ENCODE measurements at places on chromosomes 7 and 10.

DNA sequence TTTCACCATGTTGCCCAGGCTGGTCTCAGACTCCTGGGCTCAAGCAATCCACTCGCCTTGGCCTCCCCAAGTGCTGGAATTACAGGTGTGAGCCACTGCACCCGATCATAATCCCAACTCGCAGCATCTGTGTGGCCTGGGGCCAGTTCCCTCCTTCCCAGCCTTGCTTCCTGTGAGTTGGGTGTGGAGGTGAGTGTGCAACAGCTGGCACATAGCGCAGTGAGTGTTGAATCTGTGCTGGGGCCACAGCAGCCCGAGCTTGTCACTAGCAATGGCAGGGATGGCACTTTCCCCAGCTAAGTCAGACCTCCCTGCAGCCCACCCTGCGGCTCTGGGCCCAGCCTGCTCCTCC lies 12.2 kb downstream of the TMEM184A start:
- no peak for DNase-seq

GRCh38 chr10:104643303-104643663 lies 2.2 kb downstream of the SORCS3 start:
- no peak for DNase-seq

DNA sequence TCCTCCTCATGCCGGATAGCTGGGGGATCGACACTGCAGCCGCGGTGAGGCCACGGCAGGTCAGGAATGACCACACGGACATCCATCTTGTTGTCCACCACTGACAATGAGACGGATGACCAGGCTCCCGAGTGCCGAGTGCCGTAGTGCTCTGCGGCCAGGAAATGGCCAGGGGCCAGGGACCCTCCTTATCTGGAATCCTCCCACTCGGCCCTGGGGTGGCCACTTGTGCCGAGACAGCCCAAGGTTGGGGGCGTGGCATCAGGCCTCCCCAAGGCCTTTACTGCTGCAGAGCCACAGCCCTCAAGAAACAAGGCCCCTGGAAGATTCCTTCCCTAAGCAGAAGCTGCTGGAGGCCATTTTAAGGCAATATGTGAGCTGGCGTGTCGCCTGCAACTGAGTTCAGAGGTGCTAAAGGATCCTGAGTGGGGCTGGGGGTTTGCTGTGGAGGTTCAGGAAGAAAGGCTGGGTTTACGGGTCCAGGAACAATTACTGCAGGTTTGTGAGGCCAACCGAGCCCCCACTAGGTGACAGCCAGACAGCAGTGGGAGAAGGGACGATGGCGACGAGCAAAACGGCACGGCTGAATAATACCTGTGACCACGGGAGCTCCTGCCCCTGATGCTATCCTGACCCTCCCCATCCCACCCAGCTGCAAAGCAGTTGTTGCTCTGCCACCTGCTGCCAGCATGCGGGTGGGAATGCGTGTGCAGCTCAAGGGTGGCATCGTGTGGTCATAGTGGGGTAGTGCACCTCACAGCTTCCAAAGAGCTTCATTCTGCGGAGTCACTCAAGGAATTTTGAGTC lies 31.6 kb upstream of the LEP start:
- peak; percentile 51 for DNase-seq

- no peak for DNase-seq
Observed at GRCh38 chr7:97016381-97017191, 8.0 kb downstream of the DLX5 start.

DNA sequence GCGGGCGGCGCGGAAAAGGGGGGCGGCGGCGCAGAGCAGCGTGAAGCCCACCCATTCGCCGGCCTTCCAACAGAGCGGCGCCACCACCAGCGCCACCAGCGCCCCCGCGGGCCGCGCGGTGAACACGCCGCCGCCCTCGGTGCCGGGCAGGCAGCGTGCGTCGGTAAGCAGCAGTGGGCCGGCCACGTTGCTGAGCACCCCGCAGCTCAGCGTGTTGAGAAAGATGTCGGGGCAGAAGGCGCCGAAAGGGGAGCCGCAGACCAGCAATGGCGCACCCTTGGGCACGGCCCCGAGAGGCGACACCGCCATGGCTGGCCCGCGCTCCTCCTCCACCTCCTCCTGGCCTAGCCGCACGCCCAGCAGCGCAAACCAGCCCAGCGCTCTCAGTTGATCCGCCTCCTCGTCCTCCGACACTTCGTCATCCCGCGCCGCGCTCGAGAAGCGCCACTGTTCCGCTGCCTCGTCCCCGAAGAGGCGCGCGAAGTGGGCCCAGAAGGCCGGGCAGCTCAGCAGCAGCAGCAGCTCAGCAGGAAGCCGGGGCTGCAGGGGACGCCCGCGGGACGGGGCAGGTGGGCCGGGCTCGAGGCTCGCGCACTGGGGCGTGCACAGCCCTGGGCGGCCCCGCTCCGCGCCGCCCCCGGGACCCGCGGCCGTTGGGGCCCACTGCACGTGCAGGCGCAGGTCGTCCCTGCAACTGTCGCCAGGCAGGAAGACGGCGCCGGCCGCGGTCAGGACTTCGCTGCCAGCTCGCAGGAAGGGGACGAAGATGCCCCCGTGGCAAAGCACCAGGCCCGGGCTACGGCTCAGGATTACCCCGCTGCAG lies 623 bp downstream of the TYSND1 start:
- peak; percentile 75 for DNase-seq

DNA sequence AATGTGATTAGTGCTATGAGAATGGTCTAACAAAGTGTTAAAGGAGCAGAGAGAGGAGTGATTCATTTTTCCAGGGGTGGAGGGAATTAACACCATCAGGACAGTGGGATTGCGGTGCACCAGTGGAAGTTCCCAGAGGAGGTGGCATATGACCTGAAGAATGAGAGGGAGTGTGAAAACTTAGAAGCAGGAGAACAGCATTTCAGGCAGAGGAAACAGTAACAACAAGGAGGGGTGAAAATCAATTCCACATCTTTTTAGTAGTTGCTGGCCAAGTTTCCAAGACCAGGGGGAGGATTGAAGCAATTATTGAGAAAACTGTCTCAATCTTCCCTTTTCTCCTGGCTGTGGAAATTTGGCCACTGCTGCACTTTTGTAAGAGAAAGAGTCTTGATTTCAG lies 23.7 kb upstream of the CCDC172 start:
- no peak for DNase-seq

GRCh38 chr10:58840840-58841435 lies 328.3 kb downstream of the BICC1 start:
- DNase-seq: no peak

DNA sequence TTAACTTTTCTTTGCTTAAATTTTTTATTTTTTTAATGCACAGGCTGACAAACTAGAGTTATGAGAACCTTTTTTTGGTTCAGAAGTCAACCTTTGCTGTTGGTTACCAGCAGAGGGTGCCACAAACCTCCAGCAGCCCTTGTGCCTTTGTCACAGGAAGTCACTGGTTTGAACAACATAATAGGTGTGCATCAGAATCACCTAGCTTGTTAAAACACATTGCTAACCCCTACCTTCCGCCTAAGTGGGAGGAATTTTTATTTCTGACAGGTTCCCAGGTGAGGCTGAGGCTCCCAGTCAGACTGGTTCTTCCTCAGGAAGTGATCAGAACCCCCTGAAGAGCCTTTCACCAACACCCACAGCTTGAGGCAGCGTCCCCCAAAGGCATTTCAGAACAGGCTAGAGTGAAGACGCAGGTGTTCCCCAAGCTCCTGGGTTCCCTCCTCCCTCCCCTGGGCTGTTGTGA lies 22.6 kb upstream of the VDAC2 start:
- peak; percentile 58 for DNase-seq

DNA sequence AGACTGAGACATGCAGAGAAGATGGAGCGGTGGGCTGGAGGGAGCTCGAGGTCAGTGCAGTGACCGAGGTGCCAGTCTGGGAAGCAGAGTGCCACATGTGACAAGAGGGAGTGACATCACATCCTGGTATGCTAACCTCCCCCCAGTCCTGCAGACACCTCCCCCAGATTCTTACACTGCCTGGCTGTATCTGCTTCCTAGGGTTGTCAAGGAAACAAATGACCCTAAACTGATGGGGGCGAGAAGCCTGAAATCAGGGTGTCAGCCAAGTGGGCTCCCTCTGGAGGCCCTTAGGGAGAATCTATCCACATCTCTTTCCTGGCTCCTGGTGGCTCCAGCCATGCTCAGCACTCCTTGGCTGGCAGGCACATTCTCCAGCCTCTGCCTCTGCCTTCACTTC lies 316.1 kb upstream of the ZMIZ1 start:
- DNase-seq: no peak

- no peak for DNase-seq
Observed at GRCh38 chr7:139734395-139734794, 43.4 kb downstream of the HIPK2 start.

- no peak for DNase-seq
Observed at GRCh38 chr7:130180571-130181262, 24.5 kb downstream of the TMEM209 start.

- DNase-seq: no peak
Observed at GRCh38 chr7:37229381-37229780, 219.3 kb downstream of the ELMO1 start.

DNA sequence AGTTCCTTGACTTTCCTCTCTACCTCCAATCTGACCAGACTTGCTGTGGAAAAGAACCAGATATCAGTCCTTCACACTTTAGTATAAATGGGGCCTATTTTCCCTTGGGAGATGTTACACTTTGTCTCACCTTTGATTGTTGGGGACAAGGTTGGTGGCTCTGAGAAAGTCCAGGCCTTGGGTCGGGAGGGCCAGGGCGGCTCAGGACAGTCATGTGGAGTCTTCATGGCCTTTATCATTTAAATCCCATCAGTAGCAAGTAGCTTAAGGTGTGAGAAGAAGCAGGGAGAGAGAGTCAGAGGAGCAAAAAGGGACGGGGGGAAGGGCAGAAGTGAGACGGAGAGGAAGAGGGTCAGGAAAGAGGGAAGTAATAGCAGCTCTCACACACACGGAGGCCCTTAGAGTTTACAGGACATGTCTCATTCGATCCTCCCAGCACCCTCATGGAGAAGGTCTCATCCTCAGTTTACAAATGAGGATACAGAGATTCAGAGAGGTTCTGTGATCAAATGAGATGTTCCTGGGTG lies 40.5 kb downstream of the TBATA start:
- no peak for DNase-seq

- DNase-seq: no peak
Observed at GRCh38 chr7:120740348-120740747, 117.6 kb downstream of the TSPAN12 start.

- no peak for DNase-seq
Observed at GRCh38 chr7:157558061-157558460, 221.3 kb downstream of the DNAJB6 start.

- no peak for DNase-seq
Observed at GRCh38 chr7:83210479-83210878, 47.8 kb upstream of the PCLO start.

DNA sequence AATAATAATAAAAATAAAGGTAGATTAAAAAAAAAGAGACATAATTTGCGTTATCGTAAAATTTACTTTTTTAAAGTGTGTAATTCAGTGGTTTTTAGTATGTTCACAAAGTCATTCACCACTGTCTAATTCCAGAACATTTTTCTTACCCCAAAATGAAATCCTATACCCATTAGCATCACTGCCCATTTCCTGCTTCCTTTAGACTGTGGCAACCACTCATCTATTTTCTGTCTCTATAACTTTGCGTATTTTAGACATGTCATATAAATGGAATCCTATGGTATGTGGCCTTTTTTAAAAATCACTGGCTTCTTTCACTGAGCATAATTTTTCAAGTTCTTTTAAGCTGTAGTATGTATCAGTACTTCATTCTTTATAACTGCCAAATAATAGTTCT lies 53.6 kb downstream of the KAT6B start:
- no peak for DNase-seq

DNA sequence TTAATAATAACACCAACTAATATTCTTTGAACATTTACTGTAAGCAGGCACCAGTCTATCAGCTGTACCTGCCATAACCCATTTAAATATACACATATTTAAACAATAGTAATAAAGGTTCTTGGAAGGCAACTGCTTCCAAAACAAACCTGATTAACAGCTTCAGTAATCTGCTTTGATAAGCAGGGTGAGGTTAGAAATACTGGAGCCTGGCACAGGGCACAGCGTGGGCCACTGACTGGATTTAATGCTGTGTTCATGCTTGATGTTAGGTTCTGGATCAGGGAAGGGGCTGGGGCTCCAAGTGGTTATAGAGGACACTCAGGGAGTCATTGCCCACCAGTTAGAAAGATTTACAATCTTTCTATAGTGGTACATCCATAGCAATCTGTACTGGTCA lies 10.9 kb upstream of the C10orf120 start:
- DNase-seq: no peak

DNA sequence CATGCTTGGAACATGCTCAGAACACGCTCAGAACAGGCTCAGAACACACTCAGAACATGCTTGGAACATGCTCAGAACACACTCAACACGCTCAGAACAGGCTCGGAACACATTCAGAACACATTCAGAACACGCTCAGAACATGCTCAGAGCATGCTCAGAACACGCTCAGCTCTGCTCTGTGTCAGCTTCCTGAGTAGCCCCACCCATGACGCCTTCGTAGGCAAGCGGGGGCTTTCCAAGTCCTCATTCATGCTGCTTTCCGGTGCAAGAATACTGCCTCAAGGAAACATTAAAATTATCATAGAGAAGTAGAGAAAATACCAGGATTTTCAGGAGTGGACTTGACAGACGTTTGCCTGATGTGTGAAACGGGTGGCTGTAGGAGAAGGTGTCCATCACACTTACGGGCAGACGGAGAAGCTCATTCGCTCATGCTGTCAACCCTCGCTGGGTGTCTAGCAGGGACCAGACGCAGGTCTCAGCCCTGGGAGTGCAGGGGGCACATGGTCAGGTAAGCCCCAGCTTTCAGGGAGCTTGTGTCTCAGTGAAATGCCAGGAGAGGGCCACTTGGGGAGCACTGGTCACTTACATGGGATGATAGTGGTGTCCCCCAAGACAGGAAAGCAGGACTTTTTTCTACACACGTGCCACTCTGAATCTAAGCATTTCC lies 24.7 kb downstream of the EN2 start:
- no peak for DNase-seq

GRCh38 chr10:106566873-106567272 lies 597.6 kb downstream of the SORCS1 start:
- no peak for DNase-seq

DNA sequence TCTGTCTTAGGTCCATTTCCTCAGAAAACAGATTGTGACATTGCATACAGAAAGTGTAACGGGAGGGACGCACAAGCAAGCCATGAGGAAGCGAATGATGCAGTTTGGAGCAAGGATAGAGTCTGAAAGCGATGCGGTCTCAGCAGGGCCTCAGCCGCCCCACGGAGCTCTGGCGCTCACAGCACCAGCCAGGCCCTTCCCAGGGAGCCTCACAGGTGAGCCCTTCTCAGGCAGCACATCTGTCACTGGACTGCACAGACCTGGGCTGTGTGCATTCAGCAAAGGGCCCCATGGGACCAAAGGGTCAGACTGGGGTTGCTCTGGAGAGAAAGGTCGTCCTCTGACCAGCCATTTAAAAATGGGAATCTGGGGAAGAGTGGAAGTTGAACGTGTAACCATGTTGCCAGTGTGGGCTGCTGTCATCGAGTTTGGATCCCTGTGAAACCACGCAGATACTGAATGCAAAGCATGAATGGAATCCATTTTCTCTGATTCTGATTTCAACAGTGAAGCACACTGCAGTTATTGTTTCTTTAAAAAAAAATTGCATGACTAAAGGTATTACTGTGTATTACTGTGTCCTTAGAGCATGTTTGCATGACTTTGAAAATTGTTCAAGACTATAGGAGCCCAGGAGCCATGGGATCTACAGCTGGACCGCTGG lies 350.0 kb upstream of the AKR1E2 start:
- DNase-seq: no peak

GRCh38 chr10:113045147-113046055 lies 95.4 kb downstream of the TCF7L2 start:
- no peak for DNase-seq

- DNase-seq: no peak
Observed at GRCh38 chr7:157682064-157682945, 345.5 kb downstream of the DNAJB6 start.

- no peak for DNase-seq
Observed at GRCh38 chr7:109997837-109998236, 1093.1 kb upstream of the LRRN3 start.

- no peak for DNase-seq
Observed at GRCh38 chr10:33136271-33136670, 178.2 kb upstream of the ITGB1 start.
